Activated T-cell treated with anti-CD3 and anti-CD28 coated beads for 48 hours (primary cell): ENCODE measurements at places on chromosomes 12 and 14.

GRCh38 chr14:88424573-88424972 is 39.1 kb downstream of the SPATA7 start:
- no peak for DNase-seq

- DNase-seq = no peak
Measured at GRCh38 chr12:45866299-45866698, 124.1 kb downstream of the SCAF11 start.

- peak; percentile 89 for DNase-seq
Measured at GRCh38 chr14:106691601-106692291, 1165.4 kb downstream of the TMEM121 start.

GRCh38 chr12:22313286-22313962 is 21.1 kb downstream of the ST8SIA1 start:
- DNase-seq = no peak

DNA sequence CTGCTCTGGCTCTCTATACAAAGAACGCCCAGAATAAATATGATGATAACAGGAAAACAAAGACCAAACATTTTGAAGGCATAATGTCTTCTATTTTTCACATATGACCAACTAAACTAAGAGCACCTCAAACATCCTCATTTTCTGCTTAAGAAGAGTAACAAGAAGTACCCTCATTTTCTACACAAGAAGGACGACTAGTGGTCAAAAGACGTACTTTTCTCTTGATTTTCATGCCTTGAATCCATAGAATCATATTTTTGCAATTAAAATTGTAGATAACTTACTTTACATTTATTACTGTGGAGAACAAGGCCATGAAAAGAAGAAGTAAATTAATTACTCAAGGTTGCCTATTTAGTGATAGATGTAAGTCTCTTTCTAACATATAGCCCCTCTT is 358.6 kb downstream of the DUSP6 start:
- DNase-seq = no peak

GRCh38 chr12:70756791-70757190 is 119.6 kb upstream of the PTPRB start:
- DNase-seq = no peak

DNA sequence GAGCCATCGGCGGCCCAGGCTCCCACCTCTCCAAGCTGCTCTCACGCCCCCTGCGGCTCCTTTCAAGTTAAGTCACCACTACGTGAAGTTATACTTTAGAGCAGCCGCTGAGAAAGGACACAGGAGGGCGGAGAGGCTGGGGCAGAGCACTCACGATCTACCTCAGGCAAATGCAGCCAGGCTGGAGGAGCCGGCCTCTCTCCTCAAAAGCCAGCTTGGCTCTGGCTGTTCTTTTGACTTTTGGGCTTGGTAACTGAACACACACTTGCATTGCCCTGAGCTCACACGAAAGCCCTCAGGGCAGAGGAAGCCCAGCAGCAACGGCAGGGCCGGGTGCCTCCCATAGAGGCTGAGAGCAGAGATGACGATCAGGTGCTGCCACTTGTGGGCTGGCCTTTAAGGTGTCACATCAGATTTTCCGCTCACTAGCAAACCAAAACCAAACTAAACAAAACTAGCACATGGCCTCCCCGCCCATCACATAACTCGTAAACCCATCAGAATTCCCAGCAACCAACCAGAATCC is 75.2 kb downstream of the PITPNM2 start:
- peak; percentile 70 for DNase-seq
